ENCODE measurements at places on chromosomes 12 and 14. TPM values are rescaled to one million over a fixed set of nuclear protein-coding genes. Genes with fewer than 3 reads are reported as not detected.

GRCh38 chr12:67647181-67647798 is 1.3 kb upstream of the DYRK2 start:
- DNase-seq: peak; percentile 26

DNA sequence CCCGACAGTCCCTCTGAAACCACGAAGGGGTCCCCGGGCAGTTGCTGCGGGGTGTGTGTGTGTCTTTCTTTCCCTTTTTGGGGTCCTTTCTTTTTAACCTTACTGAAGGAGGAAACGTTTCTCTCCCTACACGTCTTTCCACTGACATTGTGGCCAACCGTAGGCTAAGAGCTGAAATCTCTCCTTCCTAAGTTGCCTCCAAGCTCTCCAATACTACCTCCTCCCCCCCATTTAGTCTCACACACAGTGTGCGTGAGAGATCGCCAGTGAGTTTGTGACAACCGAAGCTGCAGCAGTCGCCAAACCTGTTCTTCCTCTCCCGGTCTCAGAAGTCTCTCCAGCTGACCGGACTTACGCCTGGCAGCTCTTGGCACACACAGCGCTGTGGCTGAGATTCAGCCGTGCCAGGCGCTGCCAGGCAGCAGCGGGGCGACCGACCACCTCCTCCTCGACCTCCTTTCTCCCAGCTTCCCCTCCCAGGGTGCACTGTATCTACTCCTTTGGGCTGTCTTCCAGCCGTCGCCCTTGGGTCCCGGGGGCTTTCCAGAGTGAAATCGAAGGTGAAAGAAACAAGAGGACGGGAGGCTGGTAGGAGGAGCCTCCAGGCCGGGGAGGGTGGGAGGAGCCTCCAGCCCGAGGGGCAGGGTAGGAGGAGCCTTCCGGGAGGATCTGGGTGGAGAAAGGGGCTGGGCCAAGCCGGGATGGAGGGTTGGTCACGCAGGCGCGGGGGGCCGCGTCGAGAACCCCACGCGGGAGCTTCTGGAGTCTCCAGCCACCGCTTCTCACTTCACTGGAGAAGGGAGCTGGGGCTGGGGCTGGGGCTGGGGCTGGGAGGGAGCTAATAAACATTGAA is at the start of gene TMTC2:
Gene TMTC2, plus strand, starts transcription at position 739 of the 853 bp plus-strand sequence.
- DNase-seq: peak; percentile 92

- DNase-seq: no peak
These were observed 3.9 kb downstream of the KRT2 start for GRCh38 chr12:52648012-52648550.

MAGOHB gene
- total RNA-seq: 17.4 TPM

- DNase-seq: no peak
These were observed 65.3 kb upstream of the TMEM233 start for GRCh38 chr12:119528241-119528640.

FAM222A gene
- 1.3 TPM for total RNA-seq

DNA sequence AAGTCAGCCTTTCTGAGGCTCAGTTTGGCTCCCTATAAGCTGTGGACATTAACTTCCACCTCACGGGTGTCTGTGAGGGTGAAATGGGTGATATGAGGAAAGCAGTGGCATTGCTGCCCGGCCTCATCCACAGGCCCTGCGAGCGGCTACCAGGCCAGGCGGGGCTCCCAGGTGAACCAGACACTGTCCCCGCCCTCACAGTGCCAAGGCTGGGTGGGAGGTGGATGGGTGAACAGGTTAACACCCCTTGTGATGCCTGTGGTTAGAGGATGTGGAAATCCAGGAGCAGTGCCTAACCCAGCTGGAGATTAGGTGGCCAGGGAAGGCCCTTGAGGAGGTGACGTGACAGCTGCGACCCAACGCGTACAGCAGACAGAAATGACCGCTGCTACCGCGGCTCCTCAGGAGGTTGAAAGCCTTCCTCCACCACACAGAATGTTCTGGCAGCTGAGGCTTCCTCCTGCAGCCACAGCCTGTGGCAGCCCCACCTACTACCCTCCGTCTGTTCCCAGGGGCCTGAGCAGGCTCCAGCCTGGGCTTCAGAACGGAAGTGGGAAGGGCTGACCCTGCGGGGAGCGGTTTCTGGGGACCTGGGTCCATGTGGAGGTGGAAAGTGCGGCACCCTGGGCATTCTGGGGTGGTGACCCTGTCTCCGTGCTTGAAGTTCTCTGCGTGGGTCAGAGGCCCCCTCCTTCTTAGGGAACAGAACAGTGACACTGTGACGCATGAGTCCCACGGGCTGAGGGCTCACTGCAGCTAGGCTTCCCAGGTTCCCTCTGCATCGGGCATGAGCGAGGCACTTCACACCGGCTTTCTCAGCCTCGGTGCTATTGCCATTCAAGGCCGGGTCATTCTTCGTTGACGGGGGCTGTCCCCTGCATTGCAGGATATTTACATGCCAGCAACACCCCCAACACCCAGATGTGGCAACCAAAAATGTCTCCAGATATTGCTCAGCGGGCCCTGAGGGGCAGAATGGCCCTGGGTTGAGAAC is 9.7 kb downstream of the MMAB start:
- no peak for DNase-seq

DNA sequence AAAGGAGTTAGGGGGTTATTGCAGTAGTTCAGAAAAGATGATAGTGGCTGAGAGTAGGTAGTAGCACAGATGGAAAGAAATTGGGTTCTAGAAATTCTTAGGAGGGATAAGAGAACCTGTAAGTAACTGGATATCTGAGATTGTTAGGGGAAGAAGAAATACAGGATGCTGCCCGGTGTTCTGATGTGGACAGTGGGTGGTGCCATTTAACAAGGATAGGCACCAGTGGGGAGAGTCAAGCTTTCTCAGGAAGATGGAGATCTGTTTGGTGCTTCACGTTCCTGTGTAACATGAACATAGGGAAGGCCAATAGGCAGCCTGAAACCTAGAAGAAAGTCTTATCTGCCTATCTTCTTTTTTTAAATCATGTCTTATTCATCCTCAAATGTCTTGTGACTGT is 245.9 kb downstream of the NPAS3 start:
- no peak for DNase-seq

ARMH4 gene
- total RNA-seq: 5.4 TPM

BATF gene
- total RNA-seq: 43.6 TPM

DNA sequence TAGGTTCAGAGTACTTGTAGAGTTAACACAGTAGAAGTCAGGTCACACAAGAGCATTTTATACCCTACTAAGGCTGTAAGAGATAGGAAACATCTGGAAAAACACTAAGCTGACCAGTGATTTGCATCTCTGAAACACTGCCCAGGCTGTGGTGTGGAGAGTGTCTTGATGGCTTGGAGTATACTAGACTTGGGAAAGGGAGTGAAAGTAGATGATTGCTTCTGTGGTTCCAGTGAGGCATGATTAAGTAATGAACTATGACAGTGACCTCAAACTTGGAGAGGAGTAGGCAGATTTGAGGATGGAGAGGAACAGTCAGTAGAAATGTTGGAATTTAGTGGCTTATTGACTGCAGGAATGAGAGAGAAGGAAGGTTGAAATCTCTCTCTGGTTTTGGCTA is 201.2 kb downstream of the FLRT2 start:
- DNase-seq: no peak

STAB2 gene
- total RNA-seq: 2.5 TPM

DNA sequence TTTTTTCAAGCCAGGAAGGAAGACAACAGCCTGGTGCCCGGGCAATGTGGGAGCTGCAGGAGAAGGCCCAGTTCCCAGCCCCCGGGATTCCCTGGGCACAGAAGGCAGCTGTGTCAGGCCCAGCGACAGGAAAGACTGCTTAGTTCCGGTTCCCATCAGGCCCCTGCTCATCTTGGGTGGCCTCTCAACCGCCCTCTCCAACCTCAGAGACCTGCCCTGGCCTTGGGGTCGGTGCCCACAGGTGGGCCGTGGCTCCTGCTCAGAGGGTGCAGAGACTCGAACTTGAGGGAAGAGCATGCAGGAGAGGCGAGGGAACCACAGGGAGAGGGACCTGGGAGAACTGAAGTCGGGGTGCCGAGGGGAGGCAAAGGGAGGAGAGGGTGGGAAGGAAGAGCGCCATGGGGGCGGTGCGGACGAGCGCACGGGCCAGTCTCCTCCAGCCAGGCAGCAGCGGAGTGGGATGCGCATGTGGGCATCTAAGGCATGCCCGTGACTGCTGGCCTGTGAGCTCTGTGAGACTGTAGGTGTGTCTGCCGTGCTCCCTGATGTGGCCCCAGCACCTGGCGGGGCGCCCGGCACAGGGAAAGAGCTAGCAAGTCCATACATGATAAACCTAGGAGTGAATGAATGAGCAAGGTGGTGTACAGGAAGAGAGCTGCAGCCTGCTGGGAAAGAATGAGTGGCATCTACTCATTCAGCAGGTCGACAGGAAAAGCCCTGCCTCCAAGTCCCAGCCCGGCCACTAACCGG is 42.7 kb downstream of the SSH1 start:
- DNase-seq: no peak

- no peak for DNase-seq
These were observed 65.6 kb downstream of the AMN start for GRCh38 chr14:102988054-102988453.

DNA sequence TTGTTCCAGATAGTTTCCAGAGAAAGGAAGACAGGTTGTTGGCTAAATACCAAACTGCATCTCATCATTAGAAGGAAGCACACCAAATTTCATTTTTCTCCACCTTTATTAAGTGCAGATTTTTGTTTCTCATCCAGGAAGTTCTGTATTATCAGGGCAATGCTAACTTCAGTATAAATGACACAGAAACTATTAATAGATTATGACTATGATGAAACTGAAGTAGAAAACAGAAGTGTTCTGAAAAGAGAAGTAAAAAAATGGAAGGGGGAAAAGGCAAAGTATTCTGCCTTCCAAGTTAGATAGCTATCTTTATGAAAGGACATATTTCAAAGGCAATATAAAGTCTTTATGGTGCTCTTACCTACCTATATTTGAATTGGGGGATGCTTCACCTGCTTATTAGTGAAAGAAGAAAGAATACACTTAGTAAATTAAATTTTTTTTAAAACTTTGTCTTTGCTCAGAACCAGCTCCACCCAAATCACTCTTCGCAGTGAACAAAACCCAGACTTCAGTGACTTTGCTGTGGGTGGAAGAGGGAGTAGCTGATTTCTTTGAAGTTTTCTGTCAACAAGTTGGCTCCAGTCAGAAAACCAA is 223.9 kb downstream of the PTPRO start:
- no peak for DNase-seq

DNA sequence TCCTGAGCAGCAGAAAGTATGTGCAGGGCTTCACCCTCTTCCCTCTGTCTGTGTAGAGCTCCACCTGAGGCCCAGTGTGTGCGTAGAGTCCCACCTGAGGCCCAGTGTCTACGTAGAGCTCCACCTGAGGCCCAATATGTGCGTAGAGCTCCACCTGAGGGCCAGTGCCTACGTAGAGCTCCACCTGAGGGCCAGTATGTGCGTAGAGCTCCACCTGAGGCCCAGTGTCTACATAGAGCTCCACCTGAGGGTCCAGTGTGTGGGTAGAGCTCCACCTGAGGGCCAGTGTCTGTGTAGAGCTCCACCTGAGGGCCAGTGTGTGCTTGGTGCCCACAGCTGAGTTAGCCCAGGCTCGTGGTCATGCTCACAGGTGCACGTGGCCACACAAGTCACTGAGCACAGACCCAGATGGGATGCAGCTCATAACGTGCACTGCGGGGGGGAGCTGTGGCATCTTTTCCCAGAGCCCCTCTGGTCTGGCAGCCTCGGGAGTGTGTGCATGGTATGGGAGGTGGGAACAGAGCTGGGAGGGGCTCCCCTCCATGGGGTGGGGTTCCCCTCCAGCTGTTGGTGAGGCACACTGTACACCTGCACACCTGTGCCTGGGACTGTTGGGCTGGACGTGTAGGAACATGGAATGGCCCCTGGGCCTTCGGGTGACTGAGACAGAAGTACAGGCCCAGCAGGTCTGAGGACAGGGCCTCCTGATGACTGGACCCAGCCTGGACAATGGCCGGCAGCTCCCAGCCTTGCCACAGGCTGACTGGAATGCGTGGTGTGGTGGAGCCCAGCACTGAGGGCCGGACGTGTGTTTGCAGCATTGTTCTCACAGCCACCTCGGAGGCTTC is 20.1 kb downstream of the PACS2 start:
- DNase-seq: no peak

DNA sequence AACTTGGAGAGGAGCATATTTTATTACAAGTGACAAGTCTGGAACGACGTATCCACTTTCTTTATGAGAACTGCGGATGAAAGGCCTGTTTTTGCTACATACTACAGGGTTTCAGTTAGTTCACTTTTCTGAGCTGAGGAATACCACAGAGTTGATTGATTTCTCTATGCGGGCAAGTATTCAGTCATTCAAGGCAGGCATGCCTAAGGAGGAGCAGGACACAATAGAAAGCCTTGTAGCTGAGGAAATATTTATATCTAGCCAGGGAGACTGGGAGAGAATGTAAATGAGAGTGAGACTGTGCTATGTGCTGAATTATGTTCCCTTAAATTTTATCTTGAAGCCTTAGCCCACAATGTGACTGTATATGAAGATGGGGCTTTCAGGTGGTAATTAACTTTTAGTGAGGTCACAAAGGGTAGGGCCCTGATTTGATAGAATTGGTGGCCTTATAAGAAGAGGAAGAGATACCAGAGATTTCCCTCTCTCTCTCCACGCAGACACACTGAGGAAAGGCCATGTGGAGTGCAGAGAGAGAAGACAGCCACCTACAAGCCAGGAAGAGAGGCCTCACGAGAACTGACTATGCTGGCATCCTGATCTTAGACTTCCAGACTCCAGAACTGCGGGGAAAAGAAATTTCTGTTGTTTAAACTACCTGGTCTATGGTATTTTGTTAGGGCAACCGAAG is 459.0 kb upstream of the ATP2B1 start:
- DNase-seq: no peak

MARK3 gene
- total RNA-seq: 70.2 TPM

- DNase-seq: no peak
These were observed 201.1 kb upstream of the NUDT4 start for GRCh38 chr12:93176610-93177126.

TEX52 gene
- total RNA-seq: not detected

STON2 gene
- total RNA-seq: 24.6 TPM

GPR84 gene
- not detected for total RNA-seq

DNA sequence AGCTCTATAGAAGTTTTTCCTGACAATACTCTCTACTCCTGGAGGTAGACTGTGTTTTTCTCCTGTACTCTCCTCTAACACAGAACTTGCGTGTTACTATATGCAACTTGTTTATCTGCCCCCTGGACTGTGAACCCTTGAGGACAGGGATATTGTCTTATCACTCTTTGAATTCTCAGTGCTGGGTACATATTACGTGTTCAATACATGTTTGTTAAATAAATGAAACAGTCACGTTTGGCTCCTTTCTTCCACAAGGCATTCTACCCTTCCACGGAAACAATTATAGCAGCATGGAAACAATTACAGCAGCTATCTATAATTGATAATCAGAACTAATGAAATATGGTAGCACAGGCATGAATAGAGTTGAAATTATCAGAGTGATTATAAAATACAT is 50.7 kb downstream of the CRADD start:
- no peak for DNase-seq

DNA sequence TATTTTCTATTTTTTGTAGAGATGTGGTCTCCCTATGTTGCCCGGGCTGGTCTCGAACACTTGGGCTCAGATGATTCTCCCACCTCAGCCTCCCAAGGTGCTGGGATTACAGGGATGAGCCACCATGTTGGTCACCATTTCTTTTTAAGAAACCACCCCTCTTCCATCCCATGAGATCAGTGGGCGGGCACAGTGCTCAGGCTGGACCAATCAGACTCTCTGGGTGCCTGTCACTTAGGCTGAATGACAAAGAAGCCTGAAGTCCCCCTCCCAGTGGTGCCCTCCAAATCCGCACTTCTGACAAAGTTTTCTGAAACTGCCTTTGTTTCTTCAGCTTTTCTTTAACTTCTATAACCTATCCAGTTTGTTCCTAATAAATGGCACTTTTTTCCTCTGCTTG is 48.2 kb downstream of the CALM1 start:
- DNase-seq: no peak
